T-helper 2 cell treated with Interferon-gamma antibody and Interleukin-4, amounts not matched to agents 5 μg/mL and 100 μg/mL, for 36 hours (primary cell): ENCODE measurements at places on chromosomes 1 and 21.

DNA sequence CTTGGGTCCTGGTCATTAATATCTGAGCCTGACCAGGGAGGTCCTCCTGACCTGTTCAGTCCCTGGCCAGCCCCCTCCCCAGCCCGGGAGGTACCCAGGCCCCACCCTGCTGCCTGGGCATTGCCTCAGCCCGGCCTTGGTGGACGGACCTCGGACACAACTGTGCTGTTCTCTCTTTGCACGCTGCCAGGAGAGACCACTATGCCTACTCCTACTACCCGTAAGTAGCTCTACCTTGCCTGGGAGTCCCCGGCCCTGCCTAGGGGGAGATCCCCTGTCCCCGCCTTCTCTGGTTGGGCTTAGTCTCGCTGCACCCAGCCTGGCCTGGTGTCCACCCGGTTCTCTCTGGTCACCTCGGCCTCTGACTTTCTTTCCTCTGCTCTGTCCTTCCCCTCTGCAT is 53.2 kb downstream of the PTPRU start:
- DNase-seq = no peak

DNA sequence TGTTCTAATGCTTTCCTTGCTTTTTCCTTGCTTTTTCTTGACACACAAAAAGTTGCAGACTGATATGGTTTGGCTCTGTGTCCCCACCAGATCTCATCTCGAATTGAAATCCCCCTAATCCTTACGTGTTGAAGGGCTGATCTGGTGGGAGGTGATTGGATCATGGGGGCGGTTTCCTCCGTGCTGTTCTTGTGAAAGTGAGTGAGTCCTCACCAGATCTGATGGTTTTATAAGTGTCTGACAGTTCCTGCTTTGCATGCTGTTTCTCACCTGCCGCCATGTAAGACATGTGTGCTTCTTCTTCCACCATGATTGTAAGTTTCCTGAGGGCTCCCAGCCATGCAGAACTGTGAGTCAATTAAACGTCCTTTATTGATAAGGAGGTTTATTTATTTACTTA is 11.3 kb downstream of the SPATA17 start:
- DNase-seq = no peak

DNA sequence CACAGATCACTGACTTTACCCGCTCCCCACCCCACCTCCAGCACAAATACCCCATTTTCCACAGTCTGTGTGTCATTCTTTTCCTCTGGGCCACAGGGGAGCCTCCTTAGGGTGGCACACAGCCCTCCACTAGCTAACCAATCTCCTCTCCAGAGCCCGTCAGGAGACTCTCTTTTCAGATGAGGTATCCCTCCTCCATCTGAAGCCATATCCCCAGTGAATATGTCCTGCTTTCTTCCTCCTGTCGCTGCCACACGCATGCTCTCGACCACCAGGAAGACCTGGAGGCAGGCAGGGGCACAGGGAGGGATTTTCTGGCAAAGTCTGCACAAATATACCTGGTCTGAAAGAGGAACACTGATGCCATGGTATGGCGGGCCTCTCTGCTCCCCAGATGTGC is 635 bp downstream of the ZNF648 start:
- no peak for DNase-seq

GRCh38 chr1:221457685-221458446 is 284.0 kb downstream of the DUSP10 start:
- DNase-seq = no peak

- DNase-seq = no peak
These were observed 33.6 kb upstream of the KDM4A start for GRCh38 chr1:43616383-43616782.

DNA sequence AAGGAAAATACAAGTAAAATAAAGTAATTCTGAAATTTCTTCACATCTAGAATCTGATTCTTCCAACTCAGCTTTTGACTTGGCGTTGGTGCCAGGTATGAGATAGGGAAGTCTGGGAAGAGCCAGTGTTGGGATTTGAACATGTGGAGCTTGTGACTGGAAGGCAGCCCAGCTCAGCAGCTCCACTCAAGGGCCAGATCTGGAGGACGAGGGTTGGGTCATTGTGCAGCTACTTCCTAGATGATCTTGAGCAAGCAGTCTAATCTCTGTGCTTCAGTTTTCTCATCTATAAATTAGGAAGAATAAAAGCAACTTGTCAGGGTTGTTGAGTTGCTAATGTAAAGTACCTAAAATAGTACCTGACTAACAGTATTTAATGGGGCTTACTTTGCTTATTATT is 5.0 kb downstream of the ADARB1 start:
- no peak for DNase-seq

- no peak for DNase-seq
These were observed 2.1 kb downstream of the MNDA start for GRCh38 chr1:158833264-158833663.
